Activated CD4-positive, alpha-beta T cell treated with anti-CD3 and anti-CD28 coated beads for 24 hours (primary cell): ENCODE measurements at places on chromosomes 1 and 21.

- DNase-seq, result no peak
These were observed 19.7 kb upstream of the TLCD4 start for GRCh38 chr1:95097426-95097825.

DNA sequence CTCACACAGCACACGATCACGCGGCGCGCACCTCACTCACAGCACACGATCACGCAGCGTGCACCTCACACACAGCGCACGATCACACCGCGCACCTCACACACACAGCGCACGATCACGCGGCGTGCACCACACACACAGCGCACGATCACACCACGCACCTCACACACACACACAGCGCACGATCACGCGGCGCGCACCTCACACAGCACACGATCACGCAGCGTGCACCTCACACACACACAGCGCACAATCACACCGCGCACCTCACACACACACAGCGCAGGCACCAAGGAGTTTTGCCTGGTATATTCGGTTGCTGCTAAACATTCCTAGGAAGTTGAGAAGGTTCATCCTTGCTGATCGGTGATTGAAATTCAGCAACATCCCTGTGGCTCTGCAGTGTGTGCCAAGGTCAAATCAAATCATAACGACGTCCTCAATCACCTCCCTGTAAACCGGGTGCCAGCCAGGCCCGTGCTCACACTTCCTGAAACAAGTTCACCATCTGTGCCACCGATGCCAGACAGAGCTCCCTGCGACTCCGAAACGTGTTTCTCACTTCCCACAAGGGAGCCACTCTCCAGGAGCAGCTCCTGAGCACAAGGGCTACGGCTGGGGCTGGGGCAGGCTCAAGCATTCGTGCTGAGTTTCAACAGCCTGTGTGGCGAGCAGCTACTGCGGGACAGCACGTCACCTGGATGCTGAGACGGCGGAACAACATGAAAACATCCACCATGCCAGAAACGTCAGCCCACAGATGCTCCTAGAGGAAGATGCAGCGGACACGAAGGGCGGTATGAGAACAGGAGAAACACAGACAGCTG, 30.2 kb downstream of the WDR4 start:
- no peak for DNase-seq

GRCh38 chr1:2050793-2051682, 827 bp downstream of the PRKCZ start:
- no peak for DNase-seq

DNA sequence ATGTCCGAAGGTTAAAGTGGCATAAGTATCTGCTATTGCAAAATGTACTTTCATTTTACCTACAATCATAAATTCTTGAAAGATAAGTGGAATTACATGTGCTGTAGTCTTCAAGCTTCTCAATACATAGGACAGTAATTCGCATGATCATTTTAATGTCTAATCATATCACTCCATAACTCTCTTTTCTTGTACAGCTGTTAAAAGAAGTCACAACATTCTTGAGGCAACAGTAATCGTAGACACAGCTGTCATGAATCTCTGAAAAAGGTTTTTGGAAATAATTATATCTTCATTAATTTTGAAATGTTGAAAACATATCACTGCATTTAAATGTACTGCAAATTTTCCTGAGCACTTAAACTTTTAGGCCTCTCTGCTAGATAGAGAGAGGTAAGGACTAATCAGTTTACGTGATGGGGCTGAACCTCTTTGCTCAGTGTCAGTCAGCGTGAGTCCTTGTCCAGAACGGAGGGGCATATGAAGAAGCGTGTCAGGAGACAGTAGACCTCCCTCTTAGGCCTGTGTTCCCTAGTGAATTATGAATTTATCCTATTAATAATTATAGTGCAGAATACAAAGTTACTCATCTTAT, 133.4 kb downstream of the NEK7 start:
- DNase-seq, result no peak

- no peak for DNase-seq
These were observed 582.4 kb downstream of the LTN1 start for GRCh38 chr21:28410256-28410655.

DNA sequence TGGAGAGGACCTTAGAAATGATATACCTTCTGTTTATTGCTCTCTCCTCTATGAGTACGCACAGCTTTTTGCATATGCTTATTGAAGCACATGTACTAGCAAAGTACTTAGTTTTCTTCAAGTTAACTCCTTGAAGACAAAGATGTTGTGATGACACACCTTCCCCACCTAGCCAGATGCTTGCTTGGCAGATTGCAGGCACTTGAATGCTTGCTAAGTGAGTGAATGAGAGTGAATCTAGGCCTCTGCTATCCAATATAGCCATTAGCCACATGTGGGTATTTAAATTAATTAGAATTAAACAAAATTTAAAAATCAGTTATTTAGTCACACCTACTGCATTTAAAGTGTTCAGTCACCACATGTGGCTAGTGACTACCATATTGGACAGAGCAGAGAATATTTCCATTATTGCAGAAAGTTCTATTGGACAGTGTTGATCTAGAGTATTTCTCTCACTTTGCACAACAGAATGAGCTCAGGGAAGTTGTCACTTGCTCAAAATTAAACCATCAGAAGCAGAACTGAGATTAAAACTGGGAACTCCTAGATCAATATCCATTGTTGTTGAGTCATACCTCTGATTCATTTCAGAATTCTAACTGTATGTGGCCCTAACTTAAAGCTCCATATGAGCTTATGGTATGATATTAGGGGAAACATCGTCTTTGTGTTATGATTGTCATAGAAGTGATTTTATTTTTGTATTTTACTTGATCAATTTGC, 8.6 kb upstream of the EEIG2 start:
- no peak for DNase-seq

GRCh38 chr1:20426371-20426770, 59.6 kb downstream of the CAMK2N1 start:
- no peak for DNase-seq

- DNase-seq, result no peak
These were observed 2.8 kb downstream of the DNAJC8 start for GRCh38 chr1:28229996-28230395.

GRCh38 chr1:185375583-185375982, 58.5 kb upstream of the IVNS1ABP start:
- DNase-seq, result no peak

DNA sequence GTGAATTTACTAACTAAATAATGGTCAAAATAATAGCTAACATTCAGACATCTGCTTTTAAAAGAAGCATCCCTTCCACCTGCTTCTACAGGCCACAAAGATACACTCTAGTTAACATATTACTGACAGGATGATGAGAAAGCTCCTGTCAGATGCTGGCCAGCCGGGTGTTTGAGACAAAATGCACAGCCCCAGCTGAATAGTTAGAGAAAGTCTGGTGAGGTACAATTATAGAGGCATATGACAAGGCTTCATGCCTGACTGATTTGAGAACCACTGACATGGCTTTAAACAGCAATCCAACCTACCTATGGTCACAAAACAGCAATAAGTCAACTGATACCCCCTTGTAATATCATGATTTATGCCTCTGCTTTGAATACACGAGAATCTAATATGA, 137.0 kb downstream of the DENND1B start:
- DNase-seq, result no peak

DNA sequence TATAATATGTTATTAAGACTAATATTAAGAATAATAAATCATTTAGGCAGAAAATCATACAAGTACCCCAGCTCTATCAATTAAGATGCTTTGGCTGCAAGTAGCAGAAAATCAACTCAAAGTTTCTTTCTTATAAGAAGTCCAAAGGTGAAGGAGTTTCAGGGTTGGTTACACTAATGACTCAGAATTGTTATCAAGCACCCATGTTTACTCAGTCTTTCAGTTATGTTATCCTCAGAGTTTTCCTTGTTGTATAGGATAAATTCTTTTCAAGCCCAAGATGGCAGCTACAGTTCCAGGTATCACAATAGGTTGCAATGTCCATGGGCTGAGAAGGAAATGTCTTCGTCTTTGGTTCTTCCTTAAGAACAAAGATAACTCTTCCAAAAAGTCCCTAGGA, 163.6 kb downstream of the TNFSF18 start:
- DNase-seq, result no peak

DNA sequence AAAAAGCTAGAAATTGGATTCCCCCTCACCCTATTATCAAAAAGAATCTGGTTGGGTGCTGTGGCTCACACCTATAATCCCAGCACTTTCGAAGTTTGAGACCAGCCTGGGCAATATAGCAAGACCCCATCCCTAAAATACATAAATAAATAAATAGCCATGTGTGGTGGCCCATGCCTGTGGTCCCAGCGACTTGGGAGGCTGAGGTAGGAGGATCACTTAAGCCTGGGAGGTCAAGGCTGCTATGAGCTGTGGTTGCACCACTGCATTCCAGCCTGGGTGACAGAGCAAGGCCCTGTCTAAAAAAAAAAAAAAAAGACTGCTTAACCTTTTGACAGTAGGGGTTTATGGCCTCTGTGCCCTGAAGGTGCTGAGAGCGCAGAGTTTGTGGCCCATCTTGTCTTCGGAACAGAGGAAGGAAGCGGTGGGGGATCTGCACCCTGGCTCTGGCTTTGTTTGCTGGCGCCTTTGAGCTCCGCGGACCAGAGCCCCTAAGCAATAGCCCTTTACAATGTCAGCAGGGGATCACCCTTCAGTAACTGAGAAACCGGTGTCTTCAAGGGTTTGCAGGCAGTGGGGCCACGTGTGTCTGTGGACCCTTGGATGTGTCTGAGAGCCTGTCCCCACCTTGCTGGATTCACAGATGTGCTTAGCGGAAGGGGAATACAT, 22.1 kb downstream of the SLC2A7 start:
- DNase-seq, result no peak

DNA sequence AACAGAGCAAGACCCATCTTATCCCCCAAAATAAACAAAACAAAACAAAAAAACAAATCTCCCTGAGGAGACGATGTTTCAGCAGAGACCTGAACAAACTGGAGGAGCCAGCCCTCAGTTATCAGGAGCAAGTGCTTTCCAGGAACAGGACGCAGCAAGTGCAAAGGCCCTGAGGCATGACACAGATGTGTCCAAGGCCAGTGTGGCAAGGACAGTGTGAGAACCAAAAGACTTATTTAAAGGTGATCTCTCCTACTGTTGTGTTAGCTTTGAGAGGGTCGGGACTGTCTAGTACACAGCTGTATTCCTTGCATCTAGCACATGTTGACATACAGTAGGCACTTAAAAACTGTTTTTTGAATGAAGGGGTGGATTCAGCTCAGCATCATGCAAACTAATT, 48.0 kb downstream of the FOXD2 start:
- DNase-seq, result no peak

DNA sequence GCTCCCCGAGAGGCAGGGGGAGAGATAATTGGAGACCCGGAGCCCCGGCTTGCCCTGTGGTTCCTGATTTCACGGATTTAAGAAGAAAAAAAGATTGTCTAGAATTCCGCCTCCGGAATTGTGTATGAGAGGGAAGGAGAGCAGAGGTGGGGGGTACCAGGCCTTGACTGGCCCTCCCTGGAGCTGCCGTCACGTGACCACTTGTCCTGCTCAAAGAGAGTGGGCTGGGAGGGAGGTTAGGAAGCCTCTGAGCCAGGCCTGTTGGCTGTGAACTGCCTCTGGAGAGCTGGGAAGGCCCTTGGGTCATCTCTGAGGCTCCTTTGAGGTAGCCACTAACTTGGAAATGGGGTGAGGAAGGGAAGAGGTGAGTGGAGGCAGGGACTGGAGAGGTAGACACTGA, 106.5 kb downstream of the GRIK3 start:
- no peak for DNase-seq

GRCh38 chr1:183910845-183911244, 105.9 kb downstream of the RGL1 start:
- no peak for DNase-seq

GRCh38 chr1:245598524-245599305, 443.9 kb downstream of the KIF26B start:
- no peak for DNase-seq

- no peak for DNase-seq
These were observed 22.4 kb downstream of the CHI3L2 start for GRCh38 chr1:111249960-111250359.

- DNase-seq, result no peak
These were observed 14.0 kb downstream of the NRIP1 start for GRCh38 chr21:15050568-15051377.

GRCh38 chr1:237580726-237581125, 310.0 kb downstream of the ZP4 start:
- DNase-seq, result no peak

DNA sequence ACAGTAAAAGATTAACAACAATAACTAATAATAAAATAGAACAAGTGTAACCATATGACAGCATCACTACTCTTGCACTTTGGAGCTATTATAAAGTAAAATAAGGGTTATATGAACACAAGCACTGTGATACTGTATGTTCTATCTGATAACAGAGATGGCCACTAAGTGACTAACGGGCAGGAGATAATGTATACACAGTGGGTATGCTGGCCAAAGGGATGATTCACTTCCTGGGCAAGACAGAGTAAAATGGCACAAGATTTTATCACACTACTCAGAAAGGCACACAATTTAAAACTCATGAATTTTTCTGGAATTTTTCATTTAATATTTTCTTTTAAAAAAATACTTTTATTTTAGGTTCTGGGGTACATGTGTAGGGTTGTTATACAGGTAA, 12.3 kb downstream of the SLC9C2 start:
- no peak for DNase-seq

DNA sequence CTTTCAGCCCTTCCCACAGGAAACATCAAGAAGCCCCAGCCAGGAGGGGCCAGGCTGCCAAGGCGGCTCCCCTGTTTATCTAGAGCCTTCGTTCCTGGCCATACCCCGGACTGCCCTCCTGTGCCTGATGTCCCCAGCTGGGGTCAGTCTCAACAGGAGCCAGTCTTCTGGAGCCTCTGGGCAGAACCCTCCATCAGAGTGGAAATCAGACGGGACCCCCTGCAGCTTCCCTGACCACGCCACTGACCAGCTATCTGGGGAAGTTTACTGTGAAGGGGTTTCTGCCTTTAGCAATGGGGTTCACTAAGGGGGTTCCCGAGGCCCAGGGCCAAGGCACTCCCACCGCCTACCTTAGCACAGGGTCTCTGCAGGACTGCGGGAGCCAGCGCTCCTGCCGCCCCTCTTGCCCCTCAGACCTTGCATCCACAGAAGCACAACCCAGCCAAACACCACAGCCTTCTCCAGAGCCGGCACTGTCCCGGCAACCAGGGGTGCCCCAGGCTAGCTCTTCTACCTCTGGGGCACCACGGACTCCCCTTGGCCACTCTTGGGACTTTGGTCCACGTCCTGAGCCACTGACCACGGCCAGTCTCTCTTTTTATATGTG, 3.5 kb upstream of the MTFR1L start:
- no peak for DNase-seq

DNA sequence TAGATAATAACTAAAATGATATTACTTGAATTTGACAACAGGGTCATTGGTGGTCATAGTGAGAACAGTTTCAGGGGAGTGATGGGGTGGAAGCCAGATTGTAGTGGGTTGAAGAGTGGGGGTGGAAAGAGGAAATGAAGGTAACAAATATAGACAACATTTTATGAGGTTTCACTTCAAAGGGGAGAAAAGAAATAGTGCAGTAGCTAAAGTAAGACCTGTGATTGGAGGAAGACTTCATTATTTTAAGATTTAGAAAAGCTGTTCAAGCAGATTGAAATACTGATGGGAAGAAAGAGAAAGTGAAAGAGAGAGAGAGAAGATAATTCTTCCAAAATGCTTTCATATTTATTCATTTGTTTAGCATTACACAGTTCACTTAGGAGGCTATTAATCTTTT, 52.0 kb upstream of the KCNA3 start:
- DNase-seq, result no peak

GRCh38 chr21:35811191-35811806, 249.0 kb downstream of the SETD4 start:
- DNase-seq, result no peak
